ENCODE measurements at places on chromosomes 5 and 9. TPM values are rescaled to one million over a fixed set of nuclear protein-coding genes. Genes with fewer than 3 reads are reported as not detected.
A peak's percentile ranks its signal among the peaks of the same experiment; 100 is the strongest.

The PDLIM4 gene
- total RNA-seq: 37.3 TPM

The RASEF gene
- 0.41 TPM for total RNA-seq

The MVB12B gene
- total RNA-seq: 3.5 TPM

The HACD4 gene
- 4.8 TPM for total RNA-seq

The ABCA1 gene
- total RNA-seq: 40.1 TPM

GRCh38 chr5:159773062-159773924, 143.0 kb upstream of the ADRA1B start:
- DNase-seq: peak; percentile 84

DNA sequence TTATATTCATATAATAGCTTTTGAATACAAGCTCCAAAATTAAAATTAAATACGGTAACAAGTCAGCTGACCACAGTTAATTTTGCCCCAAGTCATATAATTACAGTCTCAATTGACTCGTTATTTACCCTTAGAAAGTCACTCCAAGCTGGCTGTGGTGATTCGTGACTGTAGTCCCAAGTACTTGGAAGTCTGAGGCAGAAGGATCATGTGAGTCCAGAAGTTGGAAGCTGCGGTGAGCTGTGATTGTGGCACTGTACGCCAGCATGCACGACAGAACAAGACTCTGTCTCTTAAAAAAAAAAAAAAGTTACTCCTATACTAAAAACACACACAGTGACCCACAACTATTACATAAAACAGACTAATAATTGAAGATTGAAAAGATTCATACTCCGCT, 31.6 kb upstream of the DTWD2 start:
- no peak for DNase-seq

GRCh38 chr5:180201051-180201987, 7.7 kb downstream of the RASGEF1C start:
- DNase-seq: peak; percentile 8

- DNase-seq: no peak
Measured at GRCh38 chr9:34826999-34827538, 117.1 kb upstream of the CCL21 start.
